Stimulated activated CD4-positive, alpha-beta T cell treated with anti-CD3 and anti-CD28 coated beads, TNF-alpha, amount 100 ng/mL, for 24 hours (primary cell): ENCODE measurements at places on chromosomes 4 and X.

DNA sequence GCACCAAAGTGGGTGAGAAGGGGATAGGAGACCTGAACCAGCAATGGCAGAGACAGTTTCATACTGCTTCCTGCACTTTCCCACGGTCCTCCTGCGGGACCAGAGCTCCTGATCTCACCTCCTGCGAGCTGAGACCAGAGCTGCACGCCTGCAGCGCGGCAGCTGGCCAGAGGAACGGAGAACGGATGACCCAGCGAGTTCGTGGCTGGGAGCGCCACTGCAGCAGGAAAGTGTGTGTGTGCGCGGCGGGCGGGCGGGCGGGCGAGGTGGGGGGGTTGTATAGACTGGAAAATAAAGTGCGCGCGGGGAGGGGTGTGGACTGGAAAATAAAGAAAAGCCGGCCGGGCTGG is 16.5 kb downstream of the MCF2 start:
- DNase-seq: no peak

DNA sequence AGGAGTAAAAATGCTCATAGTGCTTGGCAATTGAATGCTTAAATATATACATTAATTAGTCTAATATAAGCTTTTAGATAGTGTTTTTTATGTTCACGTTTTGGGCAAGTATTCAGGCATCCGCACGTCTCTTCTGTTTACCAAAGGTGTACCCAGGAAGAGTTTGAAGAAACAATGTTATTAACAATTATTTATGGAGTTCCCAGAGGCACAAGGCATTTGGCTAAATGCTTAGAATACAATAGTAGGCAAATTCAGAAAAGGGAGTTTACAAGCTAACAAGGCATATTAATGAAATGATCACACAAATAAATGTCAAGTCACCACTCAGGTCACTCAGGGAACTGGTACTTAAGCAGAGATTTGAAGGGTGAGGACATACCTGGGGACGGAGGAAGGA is 294.8 kb downstream of the TENM3 start:
- no peak for DNase-seq

GRCh38 chr4:187798385-187798784 is 197.2 kb upstream of the ZFP42 start:
- DNase-seq: no peak

DNA sequence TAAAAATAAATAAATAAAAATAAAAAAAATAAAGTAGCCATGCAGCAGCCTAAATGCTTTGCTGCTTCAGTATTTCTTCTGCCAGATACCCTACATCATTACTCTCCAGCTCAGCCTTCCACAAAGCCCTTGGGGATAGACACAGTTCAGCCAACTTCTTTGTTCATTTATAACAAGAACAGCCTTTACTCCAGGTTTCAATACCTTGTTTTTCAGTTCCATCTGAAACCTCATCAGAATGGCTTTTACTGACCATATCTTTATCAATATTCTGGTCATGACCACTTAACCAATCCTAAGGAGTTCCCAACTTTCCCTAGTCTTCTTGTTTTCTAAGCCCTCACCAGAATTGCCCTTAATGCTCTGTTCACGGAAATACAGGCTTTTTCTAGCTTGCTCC is 128.3 kb upstream of the MED14 start:
- DNase-seq: no peak

DNA sequence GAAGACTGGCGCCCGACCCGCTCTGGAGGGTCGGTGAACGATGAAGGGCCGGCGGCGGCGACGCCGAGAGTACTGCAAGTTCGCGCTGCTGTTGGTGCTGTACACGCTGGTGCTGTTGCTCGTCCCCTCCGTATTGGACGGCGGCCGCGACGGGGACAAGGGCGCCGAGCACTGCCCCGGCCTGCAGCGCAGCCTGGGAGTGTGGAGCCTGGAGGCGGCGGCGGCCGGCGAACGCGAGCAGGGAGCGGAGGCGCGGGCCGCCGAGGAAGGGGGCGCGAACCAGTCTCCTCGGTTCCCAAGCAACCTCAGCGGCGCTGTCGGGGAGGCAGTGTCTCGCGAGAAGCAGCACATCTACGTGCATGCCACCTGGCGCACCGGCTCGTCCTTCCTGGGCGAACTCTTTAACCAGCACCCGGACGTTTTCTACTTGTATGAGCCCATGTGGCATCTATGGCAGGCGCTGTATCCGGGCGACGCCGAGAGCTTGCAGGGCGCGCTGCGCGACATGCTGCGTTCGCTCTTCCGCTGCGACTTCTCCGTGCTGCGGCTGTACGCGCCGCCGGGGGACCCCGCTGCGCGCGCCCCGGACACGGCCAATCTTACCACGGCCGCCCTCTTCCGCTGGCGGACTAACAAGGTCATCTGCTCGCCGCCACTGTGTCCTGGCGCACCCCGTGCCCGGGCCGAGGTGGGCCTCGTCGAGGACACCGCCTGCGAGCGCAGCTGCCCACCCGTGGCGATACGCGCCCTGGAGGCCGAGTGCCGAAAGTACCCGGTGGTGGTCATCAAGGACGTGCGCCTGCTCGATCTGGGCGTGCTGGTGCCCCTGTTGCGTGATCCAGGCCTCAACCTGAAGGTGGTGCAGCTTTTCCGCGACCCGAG is 568 bp downstream of the CHST7 start:
- DNase-seq: peak; percentile 14

GRCh38 chr4:186807808-186808629 is 84.4 kb upstream of the FAT1 start:
- no peak for DNase-seq

DNA sequence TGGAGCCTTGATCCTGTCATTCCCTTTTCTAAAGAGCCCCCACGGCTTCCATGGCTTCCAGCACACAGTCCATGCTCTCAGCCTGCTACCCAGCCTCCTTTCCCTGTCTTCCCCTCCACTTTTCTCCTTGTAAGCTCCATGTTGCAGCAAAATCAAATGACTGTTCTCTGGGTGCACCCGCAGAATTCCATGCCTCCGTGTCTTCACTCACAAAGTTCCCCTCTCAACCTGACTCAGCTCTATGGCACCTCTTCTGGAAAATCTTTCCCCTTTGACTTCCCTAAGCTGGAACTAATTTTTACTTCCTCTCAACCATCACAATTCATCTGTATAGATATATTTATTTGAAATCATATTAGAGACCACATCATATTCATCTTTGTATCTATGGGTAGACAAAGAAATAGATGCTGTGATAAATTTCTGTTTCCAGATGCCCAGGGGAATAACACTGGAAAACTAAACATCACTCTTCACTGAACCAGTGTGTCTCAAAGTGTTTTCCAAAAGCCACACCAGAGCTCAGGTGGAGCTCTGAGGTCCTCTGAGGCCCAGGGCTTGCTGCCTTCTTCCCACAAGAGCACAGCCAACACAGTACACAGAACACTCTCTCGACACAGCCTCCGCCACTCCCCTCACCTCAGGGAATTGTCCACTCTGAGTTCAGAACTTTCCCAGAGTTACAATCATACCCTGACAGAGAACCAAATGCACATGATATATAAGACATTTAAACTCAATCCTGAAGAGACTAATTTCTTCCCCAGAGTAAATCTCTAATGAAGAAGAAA is 3.3 kb downstream of the SETD7 start:
- no peak for DNase-seq

GRCh38 chr4:41264212-41264611 is 7.5 kb downstream of the UCHL1 start:
- no peak for DNase-seq

- DNase-seq: no peak
Observed at GRCh38 chr4:10283761-10284160, 167.2 kb upstream of the WDR1 start.

GRCh38 chr4:6425336-6425735 is 47.1 kb downstream of the PPP2R2C start:
- DNase-seq: no peak

GRCh38 chr4:65624651-65625050 is 45.6 kb downstream of the EPHA5 start:
- no peak for DNase-seq

DNA sequence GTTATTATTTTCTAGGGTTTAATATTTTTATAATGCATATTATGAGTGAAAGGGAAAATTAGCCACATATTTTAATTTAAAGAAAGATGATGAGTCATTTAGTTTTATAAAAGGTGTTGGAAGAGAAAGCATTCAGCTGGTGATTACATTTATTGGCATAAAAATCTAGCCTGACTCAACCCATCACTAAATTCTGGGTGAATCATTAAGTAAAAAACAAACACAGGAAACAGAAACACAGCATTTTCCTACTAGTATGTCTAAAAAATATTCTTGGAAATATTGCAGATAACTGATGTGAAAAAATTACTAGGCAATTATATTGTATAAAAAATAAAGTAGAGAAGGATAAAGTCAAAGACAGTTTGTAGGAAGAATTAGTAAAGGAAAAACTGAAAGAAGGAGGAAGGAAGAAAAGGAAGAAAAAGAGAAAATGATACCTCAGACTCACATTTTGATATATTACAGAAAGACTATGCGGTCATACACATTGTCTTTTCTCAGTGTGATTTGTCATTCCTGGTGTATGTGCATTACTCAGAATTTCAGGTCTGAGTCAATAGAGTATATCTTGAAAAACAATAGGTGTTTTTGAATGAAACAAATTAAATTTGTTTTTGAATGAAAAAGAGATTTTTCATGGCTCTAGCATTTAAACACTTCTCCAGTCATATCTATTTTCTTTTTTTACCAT is 48.0 kb upstream of the SPOCK3 start:
- DNase-seq: no peak

DNA sequence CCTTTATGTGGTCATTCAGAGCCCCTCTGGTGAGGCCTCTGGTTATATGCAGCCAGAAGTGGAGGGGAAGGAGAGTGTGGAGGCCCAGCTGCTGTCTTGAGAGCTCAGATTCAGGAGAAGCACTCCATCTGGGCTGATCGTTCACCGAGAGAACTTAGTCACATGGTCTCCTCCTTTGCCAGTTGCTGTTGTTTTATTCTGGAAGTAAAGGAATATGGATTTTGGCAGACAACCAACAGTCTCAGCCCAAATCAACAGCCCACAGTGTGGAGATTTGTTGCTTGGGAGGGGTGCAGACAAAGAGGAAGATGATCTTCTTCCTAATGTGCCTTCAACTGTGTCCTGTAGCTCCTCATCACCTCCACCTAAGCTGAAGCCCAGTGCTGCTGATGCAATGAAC is 355.4 kb downstream of the ANK2 start:
- DNase-seq: no peak

GRCh38 chr4:141647966-141648365 is 11.6 kb downstream of the IL15 start:
- DNase-seq: no peak

DNA sequence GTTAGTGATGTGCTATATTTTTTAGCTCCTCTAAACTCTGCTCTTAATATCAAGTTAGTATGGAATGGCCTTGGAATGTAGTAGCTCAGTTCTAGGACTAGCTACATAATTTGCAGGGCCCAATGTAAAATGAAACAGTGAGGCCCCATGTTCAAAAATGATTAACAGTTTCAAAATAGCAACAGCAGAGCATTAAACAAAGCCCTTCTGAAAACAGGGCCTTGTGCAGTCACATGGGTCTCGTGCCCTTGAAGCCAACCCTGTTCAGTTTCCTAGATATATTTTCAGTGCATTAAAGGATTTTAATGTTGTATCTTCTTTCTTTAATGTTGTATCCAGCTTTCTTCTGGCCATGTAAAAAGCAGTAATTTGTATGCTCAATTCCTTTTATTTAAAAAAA is 82.1 kb downstream of the TASL start:
- DNase-seq: no peak

DNA sequence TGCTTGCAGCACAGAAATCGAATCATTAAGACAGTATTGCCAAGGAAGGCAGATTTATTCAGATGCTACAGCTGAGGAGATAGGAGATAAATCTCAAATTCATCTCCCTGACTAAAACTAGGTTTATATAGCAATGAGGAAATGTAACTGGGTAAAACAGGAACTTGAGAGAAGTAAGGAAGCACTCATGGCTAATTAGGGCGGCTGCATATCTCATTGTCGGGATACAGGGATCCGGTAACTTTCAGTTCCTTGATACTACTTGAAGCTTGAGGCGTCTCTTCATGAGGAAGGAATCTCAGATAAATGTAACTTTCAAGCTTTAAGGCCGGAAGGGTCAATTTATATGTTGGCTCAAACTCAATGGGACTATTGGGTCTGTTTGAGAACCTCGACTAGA is 129.2 kb upstream of the WDR1 start:
- DNase-seq: no peak

- no peak for DNase-seq
Observed at GRCh38 chr4:88478247-88478646, 21.3 kb downstream of the HERC5 start.

- no peak for DNase-seq
Observed at GRCh38 chr4:38866973-38867477, 581 bp upstream of the FAM114A1 start.

DNA sequence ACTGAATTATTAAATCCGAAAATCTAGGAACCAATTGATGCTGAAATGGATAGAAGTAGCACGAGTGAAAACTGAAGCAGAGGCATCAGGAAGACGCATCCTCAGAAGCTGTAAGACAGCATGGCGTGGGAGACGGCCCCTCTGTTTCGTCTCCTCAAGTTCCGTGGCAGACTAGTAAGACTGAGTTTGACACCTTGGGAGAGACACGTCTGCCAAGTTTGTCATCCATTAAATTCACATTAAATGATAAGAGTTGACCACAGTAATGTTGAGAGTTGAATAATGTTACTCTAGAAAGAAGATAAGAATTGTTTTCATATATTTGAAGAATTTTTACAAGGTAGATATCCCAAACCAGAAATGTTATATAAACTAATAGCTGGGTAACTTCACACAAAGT is 736.1 kb upstream of the FRG1 start:
- no peak for DNase-seq

DNA sequence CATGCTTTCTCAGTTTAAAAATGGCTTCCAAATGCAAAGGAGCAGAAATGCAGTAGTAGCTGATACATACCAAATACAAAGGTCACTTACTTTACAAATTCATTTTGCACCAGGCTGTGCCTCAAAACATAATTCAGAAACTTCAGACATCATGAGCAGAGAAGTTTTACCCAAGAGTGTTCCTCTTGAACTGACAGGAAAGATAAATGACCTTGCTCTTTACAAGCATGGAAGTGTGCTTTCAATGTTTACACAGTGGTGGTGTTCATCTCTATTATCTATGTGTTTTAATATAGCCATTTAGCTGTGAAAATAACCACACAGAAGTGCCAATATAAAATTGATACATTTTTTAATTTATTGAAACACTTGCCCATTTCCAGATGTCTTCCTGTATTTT is 383.4 kb downstream of the ANKRD50 start:
- no peak for DNase-seq
